ENCODE measurements at places on chromosomes 3 and 15.

DNA sequence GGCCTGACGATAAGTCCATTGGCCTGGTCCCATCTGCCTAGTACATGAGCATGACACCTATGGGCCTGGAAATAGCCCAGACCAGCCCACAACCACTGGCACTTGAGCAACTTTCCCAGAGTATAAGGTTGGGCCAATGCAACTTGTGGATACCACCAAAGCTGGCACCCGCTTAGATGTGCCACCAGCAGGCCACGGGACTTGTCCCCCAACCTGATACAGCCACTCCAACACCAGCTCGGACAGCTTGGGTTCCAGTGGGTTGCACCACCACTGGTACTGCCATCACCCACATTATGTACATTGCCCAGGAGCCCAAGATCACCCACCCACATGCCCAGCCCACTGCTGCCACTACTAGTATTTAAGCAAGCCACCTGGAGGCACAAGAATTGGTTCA lies 381.2 kb downstream of the GBE1 start:
- DNase-seq = no peak

- no peak for DNase-seq
Measured at GRCh38 chr15:75648156-75649000, 666 bp downstream of the SNX33 start.

GRCh38 chr3:18648159-18648558 lies 223.0 kb upstream of the SATB1 start:
- DNase-seq = no peak

DNA sequence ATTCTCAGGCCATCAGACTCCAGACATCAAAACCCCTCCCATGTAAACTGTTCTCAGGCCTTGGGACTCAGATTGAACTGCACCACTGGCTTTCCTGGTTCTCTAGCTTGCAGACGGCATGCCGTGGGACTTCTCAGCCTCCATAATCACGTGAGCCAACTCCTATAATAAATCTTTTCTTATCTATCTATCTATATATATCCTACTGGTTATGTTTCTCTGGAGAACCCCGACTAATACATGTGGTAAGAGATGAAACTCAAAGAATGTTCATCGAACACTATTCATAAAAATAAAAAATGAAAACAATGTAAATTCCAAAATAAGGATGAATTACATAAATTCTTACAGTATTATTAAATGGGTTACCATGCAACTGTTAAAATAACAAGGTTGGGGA lies 84.5 kb upstream of the NTRK3 start:
- DNase-seq = no peak

GRCh38 chr3:58237238-58237940 lies at the start of gene ABHD6:
ABHD6 (plus strand) TSS chr3:58237792; CDS start chr3:58256587, 18,795 bp downstream.
- peak; percentile 12 for DNase-seq

- no peak for DNase-seq
Measured at GRCh38 chr3:45215466-45215865, 10.6 kb downstream of the TMEM158 start.

GRCh38 chr3:183560607-183561006 lies 5.1 kb upstream of the KLHL6 start:
- no peak for DNase-seq

GRCh38 chr3:100360757-100361496 lies 26.4 kb downstream of the NIT2 start:
- no peak for DNase-seq

- DNase-seq = no peak
Measured at GRCh38 chr3:135034891-135035440, 239.9 kb downstream of the EPHB1 start.

DNA sequence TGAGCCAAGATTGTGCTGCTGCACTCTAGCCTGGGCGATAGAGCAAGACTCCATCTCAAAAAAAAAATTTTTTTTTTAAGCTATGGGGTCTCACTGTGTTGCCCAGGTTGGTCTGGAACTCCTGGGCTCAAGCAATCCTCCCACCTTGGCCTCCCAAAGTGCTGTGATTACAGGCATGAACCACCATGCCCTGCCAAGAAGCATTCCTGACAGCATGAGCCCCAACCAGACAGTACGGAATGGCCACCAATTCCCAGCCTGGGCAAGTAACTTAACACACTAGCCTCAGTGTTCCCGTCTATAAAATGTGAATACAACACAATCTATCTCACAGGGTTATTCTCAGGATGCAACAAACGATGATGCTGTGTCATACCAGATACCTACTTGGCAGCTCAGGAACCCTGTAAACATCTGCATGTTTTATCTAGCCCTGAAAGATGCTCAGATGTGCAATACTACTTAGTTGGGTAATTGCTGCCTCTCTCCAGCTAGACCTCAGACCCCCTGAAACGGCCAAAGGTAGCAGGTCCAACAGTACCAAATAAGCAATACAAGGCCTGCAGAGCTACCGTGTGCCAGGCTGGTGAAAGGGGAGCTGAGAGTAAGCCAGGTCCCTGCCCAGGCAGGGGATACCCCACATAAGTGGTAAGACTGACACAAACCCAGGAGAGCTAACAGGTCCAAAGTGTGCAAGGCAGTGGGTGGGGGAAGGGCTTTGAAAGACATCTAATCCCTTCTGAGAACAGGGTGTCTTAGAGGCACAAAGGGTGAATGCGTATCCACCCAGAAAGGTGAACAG lies 1.9 kb downstream of the TKT start:
- no peak for DNase-seq

- no peak for DNase-seq
Measured at GRCh38 chr15:40058476-40059140, 19.6 kb upstream of the SRP14 start.

DNA sequence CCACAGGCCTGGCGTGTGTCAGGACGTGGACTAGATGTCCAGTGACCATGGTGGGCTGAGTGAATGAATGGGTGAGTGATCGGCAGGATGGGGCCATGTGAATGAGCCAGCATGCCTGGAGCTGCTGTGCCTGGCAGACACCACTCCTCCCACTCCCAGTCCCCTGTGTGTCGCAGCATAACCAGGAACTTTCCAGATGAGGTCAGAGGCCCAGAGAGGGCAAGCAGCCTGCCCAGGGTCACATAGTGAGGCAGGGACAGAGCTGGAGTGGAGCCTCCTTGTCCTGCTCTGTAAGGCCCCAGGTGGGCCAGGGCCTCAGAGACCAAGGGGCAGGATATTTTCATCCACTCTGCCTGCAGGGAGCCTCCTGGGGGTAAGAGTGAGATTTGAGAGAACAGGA lies 6.4 kb downstream of the IQSEC1 start:
- no peak for DNase-seq

DNA sequence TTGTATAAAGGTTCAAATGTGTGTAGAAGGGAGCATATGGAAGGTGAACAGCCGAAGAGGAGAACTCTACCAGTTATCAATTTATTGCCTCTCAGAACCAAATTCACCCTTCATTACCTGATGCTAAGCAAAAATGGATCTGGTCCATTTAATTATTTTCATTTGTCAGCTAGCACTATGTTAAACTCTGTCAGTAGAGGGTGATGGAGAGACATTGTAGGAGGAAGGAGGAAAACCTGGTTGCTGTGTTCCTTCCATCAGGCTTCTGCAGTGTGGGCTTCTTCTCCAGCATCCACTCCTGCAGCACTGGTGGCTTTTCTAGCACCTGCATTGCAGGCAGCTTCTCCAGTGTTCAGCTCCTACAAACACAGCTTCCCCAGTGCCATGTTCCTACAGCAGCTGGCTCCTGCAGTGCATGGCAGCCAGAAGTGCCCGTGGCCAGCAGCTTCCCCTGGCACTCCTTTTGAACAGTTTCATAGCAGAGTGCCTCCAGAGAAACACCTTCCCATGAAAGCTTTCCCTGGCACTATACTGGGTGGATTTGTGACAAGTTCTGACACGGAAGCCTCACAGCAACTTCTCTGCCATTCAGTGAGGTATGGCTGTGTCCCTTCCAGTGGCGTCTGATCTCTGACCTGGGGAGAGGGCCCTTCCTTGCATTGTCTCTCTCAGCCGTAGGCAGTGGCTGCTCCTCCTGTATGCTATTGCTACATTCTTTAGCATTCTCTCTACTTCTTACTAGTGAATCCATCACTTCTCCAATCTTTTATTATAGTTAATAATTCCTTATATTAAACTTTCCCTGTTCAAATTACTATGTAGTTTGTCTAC lies 14.6 kb upstream of the IL17RD start:
- no peak for DNase-seq

- DNase-seq = no peak
Measured at GRCh38 chr3:138394156-138394555, 40.3 kb upstream of the ESYT3 start.

DNA sequence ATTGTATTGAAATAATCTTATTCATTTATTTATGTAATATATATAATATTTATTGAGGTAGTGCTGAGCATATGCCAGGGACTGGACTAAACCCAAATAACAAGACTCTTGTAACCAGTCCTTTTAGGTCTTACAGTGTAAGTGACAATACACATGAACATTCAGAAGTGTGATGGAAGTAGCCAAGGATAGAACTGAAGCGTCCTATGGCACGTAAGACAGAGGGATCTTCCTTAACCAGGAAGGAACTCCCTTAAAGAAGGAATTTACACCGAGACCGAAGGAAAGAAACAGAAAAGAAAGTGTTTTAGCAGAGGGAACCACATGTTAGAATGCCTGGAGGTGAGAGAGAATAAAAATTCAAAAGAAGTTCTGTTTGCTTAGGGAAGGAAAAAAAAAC lies 23.6 kb upstream of the CLDN1 start:
- no peak for DNase-seq

DNA sequence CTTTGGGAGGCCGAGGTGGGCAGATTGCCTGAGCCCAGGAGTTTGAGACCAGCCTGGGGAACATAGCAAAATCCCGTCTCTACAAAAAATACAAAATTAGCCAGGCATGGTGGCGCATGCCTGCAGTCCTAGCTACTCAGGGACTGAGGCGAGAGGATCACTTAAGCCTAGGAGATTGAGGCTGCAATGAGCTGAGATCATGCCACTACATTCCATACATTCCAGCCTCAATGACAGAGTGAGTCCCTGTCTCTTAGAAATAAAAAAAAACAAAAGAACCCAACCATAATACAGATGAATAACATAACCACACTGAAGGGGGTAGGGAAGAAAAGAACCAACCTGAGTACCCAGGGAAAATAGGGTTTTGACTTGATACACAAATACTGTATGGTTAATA lies 19.7 kb upstream of the CGNL1 start:
- DNase-seq = no peak

GRCh38 chr15:53829471-53829870 lies 70.0 kb upstream of the WDR72 start:
- DNase-seq = no peak

DNA sequence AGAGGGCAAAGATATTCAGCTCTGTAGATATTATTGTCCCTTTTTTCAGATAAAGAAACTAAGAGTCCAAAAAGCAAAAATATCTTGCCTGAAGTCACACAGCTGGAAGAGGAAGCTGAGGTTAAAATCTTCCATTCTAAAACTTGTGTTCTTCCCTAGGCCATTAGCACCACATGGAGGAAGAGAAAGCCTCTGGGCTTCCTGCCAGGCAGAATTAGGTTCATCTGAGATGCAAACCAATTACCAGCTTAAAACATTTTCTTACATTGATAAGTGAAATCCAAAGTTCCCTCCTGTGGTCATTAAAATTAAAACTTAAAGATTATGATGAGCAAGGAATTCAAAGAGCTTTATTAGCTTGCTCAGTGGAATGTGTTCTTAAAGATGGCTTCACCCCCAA lies 235.3 kb upstream of the SETMAR start:
- DNase-seq = no peak

DNA sequence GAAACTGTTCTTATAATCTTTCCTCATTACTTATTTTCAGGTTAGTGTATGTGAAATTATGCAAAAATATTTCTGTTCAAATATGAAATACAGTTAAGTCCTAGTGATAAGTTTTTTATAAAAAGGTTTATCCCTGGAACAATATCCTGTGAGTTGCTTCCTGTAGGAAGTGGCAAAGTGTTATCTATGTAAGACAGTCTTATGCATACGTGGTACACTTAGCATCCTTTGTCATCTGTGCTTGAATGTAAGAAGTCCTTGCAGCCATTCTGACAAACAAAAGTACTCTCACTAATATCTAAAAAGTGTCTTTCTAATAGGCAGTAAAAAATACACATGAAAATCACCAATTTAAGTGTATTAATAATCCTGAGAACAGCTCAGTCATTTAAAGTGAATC lies 372.5 kb upstream of the BCHE start:
- DNase-seq = no peak

DNA sequence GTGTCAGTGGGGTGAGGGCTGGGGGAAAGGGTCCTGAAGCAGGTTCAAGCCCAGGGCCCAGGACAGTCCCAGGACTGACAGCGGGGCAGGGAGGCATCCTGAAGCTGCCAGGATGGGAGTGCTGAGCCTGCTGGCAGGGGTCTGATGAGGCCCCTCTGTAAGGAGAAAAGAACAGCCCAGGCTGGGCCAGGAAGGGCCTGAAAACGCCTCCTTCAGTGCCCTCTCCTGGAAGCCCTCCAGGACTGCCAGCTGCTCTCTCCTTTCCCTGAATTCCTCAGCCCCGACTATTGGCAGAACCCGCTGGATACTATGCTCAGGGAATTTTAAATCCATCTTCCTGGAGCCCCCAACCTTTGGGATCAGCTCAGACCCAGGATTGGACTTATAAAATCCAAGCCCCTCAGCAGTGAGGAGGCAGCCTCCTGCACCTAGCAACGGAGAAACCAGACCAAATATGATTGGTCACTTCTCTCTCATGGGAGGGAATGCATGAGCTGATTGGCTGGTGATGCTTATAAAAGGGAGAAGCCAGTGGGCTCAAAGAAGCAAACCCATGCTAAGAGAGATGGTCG lies 203.5 kb upstream of the LINGO1 start:
- no peak for DNase-seq

GRCh38 chr3:182597621-182598041 lies 195.7 kb upstream of the ATP11B start:
- DNase-seq = no peak

- DNase-seq = no peak
Measured at GRCh38 chr15:53644660-53645059, 114.8 kb downstream of the WDR72 start.

DNA sequence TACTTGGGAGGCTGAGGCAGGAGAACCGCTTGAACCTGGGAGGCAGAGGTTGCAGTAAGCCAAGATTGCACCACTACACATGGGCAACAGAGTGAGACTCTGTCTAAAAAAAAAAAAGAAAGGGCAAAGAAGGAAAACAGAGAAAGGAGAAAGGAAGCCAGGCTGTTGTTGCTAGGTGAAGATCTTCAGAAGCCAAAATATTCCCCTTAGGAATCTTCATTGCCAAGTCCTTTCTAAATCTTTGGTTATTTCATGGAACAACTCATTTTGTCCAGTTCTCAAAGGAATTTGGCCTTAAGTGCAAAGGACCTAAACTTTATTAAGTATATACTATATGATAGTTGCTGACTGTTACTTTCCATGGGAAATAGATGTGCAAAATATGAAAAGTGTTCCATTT lies 59.2 kb upstream of the OSBPL11 start:
- DNase-seq = no peak

GRCh38 chr15:69691307-69692015 lies 238.8 kb downstream of the RPLP1 start:
- DNase-seq = no peak

DNA sequence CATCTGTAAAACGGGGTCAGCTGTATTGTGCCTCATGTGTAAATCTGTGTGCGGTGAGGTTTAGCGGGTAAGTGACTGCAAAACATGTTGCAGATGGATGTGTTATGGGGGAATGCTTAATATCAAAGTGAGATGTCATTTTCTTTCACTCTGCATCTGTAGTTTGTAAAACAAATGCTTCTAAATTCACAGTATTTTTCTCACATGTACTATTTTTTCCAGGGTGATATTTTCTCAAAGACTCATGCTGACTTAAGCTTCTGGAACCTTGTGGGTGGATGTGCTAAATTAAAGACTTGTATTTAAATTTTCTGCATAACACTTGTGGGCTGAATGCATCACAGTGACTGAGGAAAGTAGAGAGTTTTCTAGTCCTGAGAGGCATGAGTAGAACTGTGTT lies 115.2 kb upstream of the TP63 start:
- no peak for DNase-seq

- no peak for DNase-seq
Measured at GRCh38 chr15:70906842-70907241, 14.2 kb downstream of the LRRC49 start.

Data from esophagus squamous epithelium (tissue), 5 donors.